ENCODE measurements at places on chromosomes 5 and 9.

GRCh38 chr5:78666041-78666444 is 17.5 kb upstream of the LHFPL2 start:
- DNase-seq = no peak

DNA sequence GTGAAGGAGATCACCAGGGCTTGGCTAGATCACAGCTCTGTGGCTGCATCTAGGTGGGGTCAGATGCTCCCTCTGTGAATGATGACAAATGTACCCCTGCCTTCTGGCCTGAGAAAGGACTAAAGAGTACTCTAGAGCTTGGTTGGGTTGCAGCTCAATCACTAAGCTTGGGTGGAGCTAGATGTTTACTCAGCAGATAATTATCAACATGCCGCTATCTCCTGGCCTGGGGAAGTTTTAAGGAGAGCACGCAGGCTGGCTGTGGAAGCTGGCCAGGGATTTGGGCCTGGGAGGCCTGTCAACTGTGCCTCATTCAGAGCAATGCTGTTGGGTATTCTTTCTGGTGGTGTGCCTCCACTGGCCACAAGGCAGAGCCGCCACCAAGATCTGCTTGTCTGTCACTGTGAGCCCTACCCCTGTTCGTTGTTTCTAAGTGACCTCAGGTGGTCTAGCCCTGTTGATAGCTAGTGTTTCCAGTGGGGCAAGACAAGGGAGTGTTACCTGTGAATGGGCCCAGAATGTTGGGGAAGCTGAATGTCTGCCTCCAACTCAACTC is 181.7 kb downstream of the ADGRV1 start:
- no peak for DNase-seq

DNA sequence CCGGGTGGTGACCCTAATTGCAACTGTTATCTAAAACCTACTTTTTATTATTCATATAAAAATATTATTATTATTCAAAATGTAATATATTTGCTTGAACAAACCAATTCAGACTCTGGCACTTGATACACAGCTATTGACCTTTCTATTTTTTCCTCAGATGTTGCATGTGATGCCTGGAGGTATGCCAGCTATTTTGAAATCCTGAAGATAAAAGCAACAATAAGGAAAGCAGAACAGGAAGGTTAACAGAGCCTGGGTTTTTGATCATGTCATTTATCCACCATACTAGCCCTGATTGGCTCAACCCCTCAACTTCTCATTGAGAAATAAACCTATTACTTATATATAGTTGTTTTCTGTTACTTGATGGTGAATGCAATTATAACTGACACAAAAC is 340.9 kb upstream of the KIF2A start:
- no peak for DNase-seq

DNA sequence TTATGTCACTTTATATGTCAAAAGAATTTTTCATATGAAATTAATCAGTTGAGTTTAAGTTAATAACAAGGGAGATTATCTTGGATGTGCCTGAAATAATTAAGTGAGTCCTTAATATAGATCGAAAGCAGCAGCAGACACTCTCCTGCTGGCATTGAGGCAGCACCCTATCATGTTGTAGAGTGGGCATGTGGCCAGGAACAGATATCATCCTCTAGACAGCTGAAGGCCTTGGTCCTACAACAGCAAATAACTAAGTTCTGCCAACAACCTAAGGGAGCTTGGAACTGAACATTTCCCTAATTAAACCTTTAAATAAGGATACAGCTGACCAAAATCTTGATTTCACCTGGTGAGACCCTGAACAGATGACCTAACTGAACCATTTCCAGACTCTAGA is 25.8 kb upstream of the UGT3A1 start:
- DNase-seq = no peak

GRCh38 chr5:65815161-65815560 is 93.2 kb downstream of the NLN start:
- no peak for DNase-seq

DNA sequence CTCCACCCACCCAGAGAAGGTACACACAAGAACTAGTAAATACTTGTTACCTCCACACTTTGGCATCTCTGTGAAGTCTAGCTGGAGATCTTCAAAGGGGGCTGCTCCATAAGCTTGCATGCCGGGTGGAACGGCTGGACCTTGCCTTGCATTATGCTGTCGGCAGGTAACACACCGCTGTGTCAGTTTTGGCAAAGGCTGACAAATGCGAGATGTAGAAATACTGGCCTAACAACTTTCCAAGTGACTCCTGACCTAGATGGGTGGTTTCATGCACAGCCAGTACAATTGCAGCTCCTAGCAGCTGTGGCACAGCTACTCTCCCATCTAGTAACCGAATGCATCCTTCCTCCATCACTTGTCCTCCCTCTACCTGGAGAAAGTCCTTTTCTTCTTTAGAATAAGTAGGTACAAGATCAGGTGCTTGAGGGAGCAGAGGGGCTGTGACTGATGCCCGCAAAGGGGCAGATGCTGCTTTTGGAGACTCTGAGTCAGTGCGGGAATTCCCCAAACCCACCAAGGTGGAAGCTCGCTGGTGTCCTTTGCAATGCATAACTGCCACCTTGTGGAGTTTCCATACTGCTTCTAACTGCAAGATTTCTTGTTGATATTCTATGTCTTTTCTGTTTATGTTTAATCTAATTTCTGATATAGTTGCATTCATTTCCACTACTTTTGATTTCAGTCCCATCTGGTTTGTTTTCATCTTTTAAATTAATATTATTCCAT is 78.4 kb downstream of the TMEM161B start:
- DNase-seq = no peak

- peak; percentile 55 for DNase-seq
Observed at GRCh38 chr9:88458716-88459465, 70.6 kb downstream of the SPIN1 start.

GRCh38 chr5:32710550-32711361 is at the start of gene NPR3:
Gene NPR3, plus strand, starts transcription at chr5:32711321. Its CDS starts 456 bp downstream, at chr5:32711777.
- no peak for DNase-seq

DNA sequence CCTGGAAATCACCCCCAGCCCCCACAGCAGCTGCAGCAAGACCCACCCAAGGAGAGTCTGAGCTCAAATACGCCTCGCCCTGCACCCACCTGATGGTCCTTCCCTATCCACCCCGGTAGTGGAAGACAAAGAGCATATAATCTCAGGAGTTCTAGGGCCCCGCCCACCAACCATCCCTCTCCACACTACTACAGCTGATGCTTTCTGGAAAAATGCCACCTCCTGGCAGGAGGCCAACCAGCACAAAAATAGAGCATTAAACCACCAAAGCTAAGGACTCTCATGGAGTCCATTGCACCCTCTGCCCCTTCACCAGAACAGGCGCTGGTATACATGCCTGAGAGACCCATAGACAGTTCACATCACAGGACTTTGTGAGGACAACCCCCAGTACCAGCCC is 22.5 kb upstream of the NIPSNAP3A start:
- peak; percentile 10 for DNase-seq

DNA sequence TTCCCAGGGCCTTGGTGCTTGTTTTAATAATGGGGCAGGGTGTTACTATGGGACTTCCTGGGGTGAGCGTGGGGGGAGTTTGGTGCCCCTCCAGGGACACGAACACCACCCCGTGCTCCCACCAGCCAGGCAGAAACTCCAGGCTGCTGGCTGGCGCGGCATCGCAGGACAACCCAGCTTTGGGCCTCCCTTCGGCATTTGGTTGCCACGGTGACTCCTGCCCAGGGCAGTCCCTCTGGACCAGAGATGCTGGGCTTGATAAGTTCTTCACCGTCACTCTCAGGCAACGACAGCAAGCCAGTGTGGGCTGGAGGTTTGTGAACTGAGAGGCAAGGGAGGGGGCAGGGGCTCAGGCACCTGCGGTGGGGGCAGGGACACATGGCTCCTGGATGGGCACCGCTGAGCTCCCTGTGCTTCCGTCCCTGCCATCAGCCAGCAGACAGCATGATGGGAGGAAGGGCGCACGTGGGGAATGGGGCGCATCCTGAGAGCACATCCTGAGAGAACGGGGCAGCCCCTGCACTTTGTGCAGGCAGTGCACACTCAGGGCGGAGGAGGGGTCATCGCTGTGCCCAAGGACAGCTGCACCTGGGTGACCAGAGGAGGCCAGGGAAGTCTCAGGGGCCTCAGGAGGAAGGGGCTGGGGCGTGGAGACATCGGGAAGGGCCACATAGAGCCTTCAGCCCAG is 116.4 kb downstream of the RXRA start:
- peak; percentile 71 for DNase-seq

GRCh38 chr9:134522502-134522848 is 119.1 kb upstream of the COL5A1 start:
- DNase-seq = no peak

- DNase-seq = no peak
Observed at GRCh38 chr5:113989913-113990305, 372.0 kb upstream of the KCNN2 start.

GRCh38 chr5:139388198-139388821 is 1.4 kb downstream of the MZB1 start:
- no peak for DNase-seq

GRCh38 chr9:72614067-72614466 is 92.7 kb downstream of the TMC1 start:
- no peak for DNase-seq

- no peak for DNase-seq
Observed at GRCh38 chr9:69149321-69149807, 24.7 kb upstream of the TJP2 start.

- DNase-seq = peak; percentile 94
Observed at GRCh38 chr5:172187118-172188032, 649 bp downstream of the STK10 start.

- no peak for DNase-seq
Observed at GRCh38 chr5:128237000-128237399, 153.4 kb downstream of the SLC12A2 start.

GRCh38 chr9:129359162-129359811 is 181.2 kb upstream of the IER5L start:
- DNase-seq = no peak

DNA sequence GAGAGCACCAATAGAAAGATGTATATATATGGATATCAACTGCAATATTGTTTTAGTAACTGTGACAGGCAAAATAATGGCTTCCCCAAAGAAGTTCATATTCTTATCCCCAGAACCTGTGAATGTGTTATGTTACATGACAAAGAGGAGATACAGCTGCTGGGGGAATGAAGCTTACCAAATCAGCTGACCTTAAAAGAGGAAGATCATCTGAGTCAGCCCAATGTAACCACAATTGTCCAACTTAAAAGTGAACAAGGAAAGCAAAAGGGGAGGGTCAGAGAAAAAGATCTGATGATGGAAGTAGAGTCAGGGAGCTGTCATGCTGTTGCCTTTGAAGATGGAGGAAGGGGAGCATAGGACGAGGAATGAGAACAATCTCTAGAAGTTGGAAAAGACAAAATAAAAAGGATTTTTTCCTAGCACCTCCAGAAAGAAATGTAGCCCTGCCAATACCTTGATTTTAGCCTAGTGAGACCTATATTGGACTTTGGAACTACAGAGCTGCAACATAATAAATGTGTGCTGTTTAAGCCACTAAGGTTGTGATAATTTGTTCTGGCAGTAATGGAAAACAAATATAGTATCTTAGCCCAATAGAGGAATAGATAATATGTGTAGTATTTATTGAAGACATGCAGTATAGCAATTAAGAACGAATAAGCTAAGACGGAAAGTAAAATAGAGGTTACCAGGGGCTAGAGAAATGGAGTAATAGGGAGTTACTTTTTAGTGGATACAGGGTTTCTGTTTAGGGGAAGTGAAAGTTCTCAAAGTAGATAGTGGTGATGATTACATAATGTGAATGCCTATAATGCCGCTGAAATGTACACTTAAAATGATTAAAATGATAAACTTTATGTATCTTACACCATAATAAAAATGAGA is 115.9 kb downstream of the PIK3R1 start:
- peak; percentile 78 for DNase-seq

DNA sequence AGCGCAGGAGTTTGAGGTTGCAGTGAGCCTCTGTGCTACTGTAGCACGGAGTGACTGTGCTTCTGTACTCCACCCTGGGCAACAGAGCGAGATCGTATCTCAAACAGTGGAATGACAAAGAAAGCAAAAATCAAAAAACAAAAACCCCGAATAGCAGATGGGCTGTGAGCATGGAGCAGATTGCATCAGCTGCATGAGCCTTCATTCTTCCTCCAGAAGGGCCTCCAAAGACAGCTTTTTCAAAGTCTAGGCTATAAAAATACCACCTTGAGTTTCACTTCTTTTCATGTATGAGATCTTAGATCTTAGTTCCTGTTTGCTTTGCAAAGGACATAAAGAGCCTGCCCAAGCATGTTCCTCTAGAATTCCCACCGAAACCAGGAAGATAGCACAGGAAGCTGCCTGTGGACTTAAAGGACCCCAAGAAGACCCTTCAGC is 15.0 kb upstream of the HSPB3 start:
- no peak for DNase-seq

GRCh38 chr9:14532456-14533115 is 160.6 kb downstream of the ZDHHC21 start:
- DNase-seq = no peak

DNA sequence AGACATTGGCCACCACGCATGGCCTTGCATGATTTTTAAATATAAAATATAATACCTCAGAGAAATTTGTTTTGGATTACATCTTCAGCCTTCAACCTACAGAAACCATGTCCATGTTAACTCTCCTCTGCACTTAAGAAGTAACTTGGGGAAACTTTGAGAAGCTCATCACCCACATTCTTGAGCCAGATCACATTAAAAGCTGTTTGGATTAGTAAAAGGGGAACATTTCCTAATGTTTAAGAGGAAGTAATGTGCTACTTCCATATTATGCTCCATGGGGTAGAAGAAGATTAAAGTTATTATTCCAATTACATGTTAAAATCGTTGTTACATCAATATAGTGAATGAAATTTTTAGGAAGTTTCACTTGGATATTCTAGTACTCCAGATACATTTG is 10.4 kb upstream of the CEP120 start:
- DNase-seq = no peak

DNA sequence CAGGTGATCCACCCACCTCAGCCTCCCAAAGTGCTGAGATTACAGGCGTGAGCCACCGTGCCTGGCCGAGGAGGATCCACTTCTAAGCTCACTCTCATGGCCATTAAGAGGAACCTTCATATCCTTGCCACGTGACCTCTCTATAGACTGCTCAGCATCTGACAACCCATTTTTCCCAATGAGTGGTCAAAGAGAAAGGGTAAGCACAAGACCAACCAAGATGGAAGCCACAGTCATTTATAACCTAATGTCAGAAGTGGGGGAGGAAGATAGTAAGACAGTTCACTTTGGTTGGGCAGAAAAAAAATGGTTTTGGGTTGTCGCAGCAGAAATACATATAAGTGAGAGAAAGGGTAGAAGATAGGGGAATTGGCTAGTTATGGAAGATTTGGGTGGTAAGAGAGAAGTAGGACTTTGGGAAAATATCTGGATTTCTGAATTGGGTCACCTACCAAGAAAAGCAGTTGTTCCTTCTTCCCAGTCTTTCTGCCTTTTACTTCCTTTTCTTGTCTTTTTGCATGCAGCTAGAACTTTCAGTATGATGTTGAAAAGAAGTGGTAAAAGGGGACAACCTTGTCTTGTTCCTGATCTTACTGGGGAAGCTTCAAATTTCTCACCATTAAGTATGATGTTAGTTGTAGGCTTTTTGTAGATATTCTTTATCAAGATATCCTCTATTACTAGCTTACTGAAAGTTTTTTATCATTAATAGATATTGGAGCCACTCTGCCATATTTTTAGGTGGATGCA is 15.6 kb downstream of the SNX2 start:
- DNase-seq = no peak

All from M059J (cell line).